DMS 273 treated with DMSO at 0.1 percent for 48 hours (cell line): ENCODE measurements at places on chromosomes 3 and 15.

DNA sequence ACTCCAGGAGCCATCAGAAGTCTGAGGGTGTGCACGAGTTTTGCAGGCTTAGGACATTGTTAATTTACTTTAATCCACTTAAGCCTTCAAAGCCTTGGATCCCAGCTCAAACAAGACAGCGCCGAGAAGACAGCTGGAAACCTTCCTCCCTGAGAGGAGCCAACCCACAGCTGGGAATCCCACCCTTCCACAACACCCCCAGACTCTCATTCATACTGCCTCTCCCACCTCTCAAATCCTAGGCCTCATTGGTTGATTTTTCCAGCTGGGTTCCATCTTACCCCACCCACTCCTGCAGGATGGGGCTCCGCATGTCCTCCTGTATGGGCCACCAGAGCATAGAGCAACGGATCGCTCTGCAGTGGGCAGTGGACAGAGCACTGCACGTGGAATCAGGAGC is 80.4 kb downstream of the SEMA5B start:
- no peak for DNase-seq

DNA sequence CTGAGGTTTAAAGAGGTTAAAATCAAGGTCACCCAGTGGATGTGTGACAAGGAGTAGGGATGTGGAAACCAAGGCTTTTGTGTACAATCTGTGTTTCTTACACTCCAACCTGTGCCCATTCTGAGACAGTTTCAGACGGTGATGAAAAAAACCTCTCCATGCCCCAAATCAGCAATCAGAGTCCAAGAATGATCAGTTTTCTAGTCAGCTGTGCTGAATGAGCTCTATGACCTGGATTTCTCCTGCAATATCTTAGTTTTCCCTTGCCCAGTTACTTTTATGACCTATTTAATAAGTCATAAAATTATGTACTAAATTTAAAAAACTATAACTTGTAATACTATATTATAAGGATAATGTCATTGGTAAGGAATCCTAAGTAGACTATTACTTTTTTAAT is 37.5 kb upstream of the CBLB start:
- no peak for DNase-seq

DNA sequence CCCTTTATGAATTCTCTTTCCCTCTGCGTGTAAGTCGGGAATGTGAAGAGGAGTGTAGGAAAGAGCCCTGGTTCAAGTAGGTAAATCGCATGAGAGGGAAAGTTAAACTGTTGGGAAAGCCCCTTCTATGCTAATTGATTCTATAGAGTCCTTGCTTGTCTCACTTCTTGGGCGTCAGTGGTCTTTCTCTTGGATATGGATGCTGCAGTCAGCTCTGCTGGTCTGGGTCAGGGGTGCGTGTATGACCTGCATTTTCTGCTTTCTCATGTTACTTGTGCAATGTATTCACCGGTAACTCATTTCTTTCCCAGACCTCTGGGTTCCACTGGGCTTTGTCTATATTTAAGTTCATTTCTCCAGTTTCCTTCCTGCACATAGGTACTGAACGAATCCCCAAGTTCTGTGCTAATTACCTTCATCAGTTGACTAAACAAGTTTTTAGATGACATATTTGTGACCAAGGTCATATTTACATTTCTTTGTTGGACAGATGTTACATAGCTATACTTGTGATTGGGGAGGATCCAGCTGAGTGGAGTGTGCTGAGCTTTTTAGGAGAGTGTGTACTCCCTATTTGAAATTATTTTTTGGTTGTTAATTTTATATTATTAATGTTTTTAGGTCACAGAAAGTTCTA is 1.4 kb downstream of the SETD5 start:
- DNase-seq: no peak

- no peak for DNase-seq
Measured at GRCh38 chr3:123138839-123139444, 62.8 kb upstream of the SEC22A start.
